ENCODE measurements at places on chromosomes 3 and 15.

- DNase-seq = no peak
Observed at GRCh38 chr3:29291982-29292363, 11.1 kb downstream of the RBMS3 start.

DNA sequence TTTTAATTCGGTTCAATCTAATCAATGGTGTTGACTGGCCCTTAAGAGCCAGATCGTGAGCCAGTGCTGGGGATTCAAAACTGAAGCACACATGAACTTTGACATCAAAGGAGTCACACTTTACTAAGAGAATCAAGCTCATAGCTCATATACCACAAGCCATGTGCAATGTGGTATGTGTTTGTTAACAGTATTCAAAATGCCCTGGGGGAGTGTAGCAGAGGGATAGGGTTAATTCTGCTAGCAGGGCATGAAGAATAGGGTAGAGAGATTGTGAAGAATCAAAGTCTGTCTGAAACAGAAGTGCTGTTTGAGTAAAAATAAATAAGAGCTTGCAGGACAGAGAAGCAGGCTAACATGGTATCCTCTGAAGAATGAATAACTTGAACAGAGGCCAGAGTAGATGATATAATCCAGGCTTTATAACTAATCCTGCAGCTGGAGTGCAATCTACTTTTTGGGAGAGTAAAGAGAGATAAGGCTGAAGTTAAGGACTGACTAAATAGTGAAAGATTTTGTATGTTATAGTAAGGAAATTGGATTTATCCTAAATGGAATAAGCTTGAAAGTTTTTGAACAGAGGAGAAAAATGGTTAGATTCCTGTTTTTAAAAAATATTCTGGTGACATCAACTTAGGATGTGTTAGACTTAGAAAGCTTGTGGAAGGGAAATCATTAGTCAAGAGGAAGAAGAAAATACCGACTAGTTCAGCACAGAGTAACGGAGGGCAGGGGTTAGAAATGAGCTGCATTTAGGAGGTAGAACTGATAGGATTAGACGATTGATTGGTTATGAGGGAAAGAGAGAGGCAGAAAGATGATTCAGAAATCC lies 292.0 kb downstream of the NFKBIZ start:
- DNase-seq = no peak

GRCh38 chr3:52436500-52437149 lies 8.3 kb downstream of the SEMA3G start:
- no peak for DNase-seq

DNA sequence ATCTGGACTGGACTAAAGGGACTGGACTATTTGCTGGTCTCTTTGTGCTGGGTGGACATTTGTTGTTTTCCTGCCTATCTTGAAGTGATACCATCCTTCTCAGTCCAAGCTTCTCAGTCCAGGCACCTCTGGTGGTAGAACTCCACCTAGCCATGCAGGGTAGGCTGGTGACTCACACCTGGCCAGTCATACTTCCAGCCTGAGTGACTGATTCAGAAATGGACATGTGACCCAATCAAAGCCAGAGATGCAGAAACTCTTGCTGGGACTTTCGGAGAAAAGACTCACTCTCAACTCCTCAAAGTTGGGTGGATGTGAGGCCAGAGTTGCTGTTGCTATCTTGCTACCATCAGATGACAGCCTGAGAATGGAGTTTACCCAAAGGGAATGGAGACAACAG lies 5.6 kb upstream of the ASB14 start:
- no peak for DNase-seq

GRCh38 chr3:150348500-150348899 lies 59.6 kb upstream of the TSC22D2 start:
- no peak for DNase-seq

DNA sequence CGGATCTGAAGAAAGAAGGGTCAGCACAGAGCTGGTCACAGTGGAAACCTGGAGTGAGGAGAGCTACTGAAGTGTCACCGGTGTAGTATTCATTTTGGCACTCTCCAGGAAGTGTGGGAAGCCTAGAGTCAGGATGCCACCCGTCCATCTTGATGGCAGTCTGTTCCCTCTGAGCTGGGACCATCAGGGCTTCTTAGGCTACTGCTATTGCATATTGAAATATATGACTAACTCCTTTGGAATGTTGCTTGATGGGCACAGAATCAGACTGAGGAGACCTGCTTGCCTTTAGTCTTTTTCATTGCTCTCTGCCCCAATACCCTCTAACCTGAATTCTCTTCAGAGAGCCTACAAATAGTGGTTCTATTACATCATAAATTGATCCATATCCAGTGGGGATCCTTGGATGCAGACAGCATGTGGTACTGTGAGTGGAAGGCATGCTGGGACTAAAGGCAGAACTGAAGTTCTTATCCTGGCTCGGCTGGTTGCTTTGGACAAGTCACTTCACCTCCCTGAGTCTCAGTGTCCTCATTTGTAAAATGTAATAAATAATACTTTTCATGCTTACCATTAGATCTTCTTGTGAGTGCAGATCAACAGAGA lies 143.5 kb downstream of the PDE8A start:
- DNase-seq = no peak

GRCh38 chr15:79916502-79917132 lies 19.8 kb upstream of the MTHFS start:
- no peak for DNase-seq

DNA sequence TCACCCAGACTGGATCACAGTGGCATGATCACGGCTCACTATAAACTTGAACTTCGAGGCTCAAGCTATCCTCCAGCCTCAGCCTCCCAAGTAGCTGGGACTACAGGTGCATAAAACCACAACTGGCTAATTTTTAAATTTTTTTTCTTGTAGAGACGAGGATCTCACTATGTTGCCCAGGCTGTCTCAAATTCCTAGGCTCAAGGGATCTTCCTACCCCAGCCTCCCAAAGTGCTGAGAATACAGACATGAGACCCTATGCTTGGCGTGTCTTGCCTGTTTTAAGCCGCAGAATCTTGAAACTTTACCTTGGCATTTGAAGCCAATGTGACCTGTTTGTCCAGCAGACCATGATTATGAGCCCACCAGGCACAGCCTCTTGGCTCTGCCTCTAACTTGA lies 119.9 kb downstream of the OPA1 start:
- no peak for DNase-seq

DNA sequence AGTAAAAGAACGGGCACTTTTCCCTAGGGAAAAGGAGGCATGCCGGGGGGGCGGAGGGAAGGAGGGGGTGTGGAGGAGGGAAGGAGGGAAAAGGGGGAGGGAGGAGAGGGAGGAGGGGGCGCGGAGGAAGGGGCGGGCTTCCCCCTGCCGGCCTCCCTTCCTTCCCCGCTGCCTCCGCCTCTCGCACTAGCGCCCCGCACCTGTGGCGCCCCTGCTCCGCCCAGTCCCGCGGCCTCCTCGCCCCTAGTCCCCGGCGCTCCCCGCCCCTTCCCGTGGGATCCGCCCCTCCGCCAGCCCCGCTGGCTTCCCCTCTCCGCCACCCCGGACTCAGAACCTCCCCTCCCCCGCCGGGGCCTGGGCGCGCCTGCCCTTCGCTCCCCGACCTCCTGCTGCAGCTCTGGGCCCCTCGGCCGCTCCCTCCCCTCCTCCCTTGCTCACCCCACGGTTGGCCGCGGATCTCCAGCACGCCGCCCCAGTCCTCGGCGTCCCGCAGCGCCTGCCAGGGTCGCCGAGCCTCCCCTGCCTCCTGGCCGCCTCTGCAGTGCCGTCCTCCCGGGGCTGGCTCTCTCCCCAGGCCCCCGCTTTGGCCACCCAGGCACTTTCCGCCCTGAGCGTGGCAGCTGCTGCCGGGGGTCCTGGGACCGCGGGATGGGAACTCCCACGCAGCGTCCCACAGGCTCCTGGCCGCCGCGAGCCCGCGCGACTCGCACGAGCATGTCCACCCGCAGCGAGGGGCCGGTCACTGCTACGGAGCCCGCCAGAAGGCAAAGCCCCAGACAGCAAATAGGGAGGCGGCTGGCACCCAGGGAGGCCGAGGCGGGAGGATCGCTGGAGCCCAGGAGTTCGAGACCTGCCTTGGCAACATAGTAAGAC lies 147.4 kb downstream of the TJP1 start:
- no peak for DNase-seq

- DNase-seq = no peak
Observed at GRCh38 chr3:100992231-100993012, 799 bp downstream of the ABI3BP start.

- no peak for DNase-seq
Observed at GRCh38 chr3:5071061-5071460, 51.0 kb upstream of the ARL8B start.

DNA sequence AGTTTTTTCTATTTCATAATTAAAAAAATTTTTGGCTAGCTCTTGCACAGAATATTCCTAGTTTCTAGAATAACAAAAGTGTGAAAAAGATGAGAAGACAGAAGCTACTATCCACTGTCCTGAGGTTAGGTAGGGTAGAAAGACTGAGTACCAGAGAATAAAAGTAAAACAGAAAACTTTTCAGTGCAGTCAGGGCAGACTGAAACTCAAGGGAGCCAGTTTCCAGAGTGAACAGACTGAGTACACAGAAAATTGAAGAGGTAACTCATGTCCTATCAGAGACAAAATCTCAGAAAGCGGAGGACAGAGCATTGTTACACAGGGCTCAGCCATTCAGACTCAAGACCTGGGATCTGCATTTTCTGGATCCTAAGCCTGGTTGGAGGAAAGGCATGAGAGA lies 8.8 kb upstream of the FBXO40 start:
- DNase-seq = no peak

- no peak for DNase-seq
Observed at GRCh38 chr15:55403531-55403930, 4.6 kb downstream of the CCPG1 start.

DNA sequence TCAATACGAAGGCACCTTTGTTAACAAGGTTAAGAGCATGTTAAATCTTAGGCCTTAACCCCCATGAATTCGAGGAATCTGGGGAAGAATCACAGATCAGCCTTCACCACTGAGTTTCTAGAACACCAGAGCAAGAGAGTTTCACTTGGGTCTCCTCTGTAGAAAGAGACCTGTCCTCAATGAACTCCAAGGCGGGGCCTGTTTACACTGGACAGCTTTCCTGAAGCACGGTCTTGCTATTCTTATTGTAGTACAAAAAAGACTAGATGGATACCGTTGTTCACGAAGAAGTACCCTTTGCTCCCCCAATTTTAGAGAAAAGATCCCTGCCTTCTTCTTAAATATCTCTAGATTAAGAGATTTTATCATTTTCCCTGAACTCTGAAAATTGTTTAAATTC lies 64.9 kb downstream of the USF3 start:
- no peak for DNase-seq

DNA sequence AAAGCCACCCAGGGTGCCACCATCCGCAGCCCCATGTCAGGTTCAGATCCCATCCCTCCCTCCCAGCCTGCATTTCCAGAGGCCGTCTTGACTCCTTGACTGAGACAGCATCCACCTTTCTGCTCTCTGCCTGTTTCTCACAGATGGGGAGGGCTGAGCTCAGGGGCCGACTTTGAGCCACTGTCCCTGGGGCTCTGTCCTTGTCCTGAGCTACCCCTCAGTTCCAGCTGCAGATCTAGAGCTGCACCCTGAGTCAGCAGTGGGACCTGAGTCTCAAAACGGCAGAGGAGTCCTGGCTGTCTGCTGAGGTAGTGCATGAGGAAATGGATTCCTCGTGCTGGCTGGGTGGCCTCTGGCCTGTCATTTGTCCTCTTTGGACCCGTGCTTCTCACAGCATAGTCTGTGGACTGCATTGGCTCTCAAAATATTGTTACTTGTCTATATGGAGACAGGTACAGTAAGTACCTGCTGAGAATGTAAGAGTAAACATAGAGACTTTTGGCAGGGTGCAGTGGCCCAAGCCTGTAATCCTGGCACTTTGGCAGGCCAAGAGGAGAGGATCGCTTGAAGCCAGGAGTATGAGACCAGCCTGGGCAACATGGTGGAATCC lies 22.3 kb downstream of the RPLP1 start:
- no peak for DNase-seq

DNA sequence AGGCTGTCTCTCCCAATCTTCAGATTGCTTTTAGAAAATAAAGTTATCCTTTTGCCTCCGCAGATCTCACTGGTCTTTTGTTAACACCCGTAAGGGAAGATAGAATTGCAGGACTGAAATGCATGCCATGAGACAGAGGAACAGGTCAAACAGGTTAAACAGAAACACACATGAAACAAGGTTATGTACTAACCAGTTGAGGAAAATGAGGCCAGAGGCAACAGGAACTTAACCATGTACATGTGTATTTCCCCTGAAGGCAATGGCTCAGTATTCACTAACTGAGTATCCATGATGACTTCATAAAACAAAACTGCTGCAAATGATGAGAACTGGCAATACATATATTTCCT lies 169.1 kb upstream of the NSMCE3 start:
- DNase-seq = no peak

DNA sequence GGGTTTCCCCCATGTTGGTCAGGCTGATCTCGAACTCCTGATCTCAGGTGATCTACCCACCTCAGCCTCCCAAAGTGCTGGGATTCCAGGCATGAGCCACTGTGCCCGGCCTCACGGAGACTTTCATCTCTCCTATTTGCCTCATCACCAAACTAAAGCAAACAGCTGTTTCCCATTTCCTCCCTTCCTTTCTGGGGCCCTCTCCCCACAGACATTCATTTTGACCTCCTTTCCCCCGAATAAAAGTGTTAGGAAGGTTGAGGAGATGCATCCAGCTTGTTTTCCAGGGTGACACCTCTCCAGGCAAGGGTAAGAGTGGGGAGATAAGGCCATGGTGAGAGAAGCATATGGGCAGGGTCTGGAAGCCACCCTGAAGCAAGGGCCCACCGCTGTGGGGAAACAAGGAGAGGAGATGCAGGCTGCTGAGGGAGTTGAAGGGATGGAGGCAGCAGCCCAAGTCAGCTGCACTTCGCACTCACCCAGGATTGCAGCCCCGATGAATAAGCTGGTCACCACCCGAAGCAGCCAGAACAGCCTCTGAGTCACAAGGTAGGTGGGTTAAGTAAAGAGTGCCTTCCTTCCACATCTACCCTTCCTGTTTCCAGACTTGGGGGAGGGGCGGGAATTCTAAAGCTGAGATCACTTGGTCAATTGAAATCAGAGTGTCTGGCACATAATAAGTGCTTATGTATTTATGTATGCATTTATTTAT lies 7.7 kb downstream of the DUOXA2 start:
- no peak for DNase-seq

GRCh38 chr3:70488131-70488530 lies 175.7 kb upstream of the MDFIC2 start:
- no peak for DNase-seq

DNA sequence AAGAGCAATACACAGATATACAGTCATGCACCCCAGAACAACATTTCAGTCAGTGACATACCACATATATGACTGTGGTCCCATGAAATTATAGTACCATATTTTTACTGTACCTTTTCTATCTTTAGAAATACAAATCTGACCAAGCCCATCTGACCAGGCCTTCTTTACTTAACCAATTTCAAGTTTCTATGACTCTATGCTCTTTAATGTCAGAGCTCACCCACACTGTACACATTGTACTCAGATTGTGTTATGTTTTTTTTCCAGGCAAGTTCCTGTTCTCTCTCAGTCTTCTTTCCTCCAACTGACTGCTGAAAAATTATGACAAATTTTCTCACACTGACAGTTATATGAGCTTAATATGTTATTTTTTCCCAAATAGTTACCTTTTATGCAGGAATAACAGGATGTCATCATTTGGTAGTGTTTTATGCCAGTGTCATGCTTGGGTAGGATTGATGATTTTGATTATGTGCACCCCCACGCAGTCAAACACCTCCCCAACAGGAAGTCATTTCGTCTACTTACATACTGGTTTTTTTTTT lies 8.0 kb upstream of the CBLB start:
- no peak for DNase-seq

GRCh38 chr3:101976473-101976872 lies 127.2 kb downstream of the NFKBIZ start:
- DNase-seq = no peak

- DNase-seq = no peak
Observed at GRCh38 chr3:138124706-138125355, 7.4 kb downstream of the A4GNT start.

GRCh38 chr3:56788521-56788920 lies 13.2 kb downstream of the ARHGEF3 start:
- no peak for DNase-seq
